ENCODE measurements at places on chromosomes 16 and 17. TPM values are rescaled to one million over a fixed set of nuclear protein-coding genes. Genes with fewer than 3 reads are reported as not detected.

GRCh38 chr16:50173316-50173715, 20.2 kb downstream of the TENT4B start:
- no peak for DNase-seq

- DNase-seq, result no peak
Measured at GRCh38 chr17:42403150-42403549, 14.9 kb upstream of the STAT3 start.

- DNase-seq, result no peak
Measured at GRCh38 chr17:11023639-11024479, 186.0 kb upstream of the PIRT start.

The ARHGAP44 gene
- 11.3 TPM for total RNA-seq
